ENCODE measurements at places on chromosomes 6 and 20. TPM values are rescaled to one million over a fixed set of nuclear protein-coding genes. Genes with fewer than 3 reads are reported as not detected.

- peak; percentile 98 for DNase-seq
Measured at GRCh38 chr20:32091888-32092346, 17.6 kb upstream of the TM9SF4 start.

DNA sequence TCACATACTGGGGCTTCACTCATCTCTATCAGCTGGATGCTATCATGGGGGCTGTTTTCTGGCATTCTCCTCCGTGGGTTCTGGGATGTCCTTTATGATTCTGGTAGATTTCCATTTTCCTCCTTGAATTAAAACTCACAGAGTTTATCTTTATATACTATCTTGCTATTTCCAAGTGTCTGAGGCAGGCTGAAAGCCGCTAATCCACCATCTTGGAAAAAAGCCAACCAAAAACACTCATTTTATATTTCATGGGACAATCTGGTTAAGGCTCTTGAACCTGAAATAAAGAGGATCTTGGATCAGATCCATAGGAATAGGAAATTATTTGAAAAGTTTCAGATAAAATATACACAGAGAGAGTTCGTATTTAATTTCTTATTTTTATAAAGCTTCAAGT lies 86.0 kb downstream of the AFG1L start:
- DNase-seq, result no peak

Gene CDYL
- total RNA-seq, result 123 TPM

DNA sequence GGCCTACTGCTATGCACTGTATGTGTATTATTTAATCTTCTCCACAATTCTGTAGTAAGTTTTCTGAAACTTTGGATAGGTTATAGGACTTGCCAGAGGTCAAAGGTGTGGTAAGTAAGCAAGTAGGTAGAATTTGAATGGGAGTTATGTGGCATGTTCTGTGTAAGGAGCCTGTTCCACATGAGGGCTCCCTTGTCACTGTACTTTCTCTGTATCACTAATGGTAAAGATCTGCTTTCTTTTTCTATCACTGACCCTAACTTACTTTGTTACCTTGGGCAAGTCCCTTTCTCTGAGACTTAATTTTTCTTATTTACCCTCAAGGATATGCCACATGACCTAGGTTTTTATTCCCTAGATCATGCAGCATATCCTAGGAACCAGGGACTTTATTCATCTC lies 50.3 kb downstream of the EIF2S2 start:
- no peak for DNase-seq

GRCh38 chr20:46367967-46368901 lies 38.2 kb downstream of the ELMO2 start:
- no peak for DNase-seq

GRCh38 chr20:34744847-34745246 lies 40.7 kb downstream of the TP53INP2 start:
- DNase-seq, result no peak

Gene SAMD3
- 4.9 TPM for total RNA-seq
